ENCODE measurements at places on chromosomes 4 and X. TPM values are rescaled to one million over a fixed set of nuclear protein-coding genes. Genes with fewer than 3 reads are reported as not detected.

DNA sequence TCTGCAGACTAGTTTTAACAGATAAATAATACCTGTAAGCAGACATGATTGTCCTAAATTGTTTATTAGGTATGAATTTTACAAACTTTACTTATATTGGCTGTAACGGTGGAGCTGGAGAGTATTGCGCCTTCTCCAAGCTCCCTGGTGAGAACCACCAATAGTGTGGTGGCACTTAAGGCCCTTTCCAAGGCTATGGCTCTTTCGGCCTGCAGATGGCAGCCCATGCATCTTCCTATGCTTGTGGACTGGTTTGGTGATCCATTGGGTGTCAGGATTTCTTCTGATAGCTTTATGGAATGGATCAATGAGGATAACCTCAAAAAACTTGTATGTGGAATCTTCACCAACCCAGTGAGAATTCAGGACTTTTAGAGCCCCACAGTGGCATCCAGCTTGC, 7.8 kb downstream of the LARP1B start:
- peak; percentile 27 for DNase-seq

GRCh38 chr4:1235381-1236102, 13.4 kb downstream of the CTBP1 start:
- no peak for DNase-seq

GRCh38 chrX:129981200-129981553, 1.3 kb upstream of the BCORL1 start:
- no peak for DNase-seq

DNA sequence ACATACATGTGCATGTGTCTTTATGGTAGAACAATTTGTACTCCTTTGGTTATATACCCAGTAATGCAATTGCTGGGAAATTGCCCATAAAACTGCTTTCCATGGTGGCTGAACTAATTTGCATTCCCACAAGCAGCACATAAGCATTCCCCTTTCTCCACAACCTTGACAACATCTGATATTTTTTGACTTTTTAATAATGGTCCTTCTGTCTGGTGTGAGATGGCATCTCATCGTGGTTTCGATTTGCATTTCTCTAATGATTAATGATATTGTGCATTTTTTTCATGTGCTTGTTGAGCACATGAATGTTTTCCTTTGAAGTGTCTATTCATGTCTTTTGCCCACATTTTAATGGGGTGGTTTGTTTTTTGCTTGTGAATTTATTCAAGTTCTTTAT, 166.0 kb downstream of the TMEM47 start:
- no peak for DNase-seq

- no peak for DNase-seq
These were observed 1.2 kb downstream of the PRMT9 start for GRCh38 chr4:147682755-147683154.

GRCh38 chr4:8198206-8198905, 734 bp upstream of the SH3TC1 start:
- DNase-seq = peak; percentile 78

DNA sequence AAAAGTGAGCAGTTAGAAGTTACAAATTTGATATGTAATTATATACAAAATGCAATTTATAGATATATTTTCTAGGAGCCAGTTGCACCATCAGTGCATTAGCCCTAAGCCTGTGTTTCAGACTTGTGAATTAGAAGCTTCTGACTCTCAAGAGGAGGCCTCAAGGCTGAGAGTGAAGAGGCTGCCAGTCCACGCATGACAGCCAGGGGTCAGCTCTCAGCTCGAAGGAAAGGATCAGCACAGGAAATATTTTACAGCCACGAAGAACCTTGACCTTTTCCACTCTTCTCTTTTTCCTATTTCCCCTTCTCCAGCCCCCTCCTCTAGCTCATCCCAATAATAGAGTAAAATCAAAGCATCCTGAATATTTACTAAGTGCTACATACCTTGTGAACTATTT, 642.4 kb downstream of the TRIML1 start:
- no peak for DNase-seq

- peak; percentile 74 for DNase-seq
These were observed 850.1 kb downstream of the TRIML1 start for GRCh38 chr4:188989371-188989770.

DNA sequence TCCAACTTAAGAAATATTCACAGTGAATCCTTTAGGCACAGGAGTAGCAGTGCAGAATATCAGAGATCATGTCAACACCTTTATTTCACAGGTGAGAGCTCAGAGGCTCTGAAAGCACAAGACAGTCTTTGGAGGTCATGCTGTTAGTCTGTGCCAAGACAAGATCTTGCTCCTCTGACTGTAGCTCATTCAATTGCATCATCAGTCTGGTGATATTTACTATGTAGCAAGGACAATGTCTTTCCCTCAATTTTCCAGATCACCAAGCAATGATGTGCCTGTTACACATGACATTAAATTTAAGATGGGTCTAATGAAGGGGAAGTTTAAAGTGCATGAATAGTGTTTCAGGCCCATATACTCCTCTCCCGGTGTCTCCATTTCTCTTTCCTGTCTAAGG, 277.5 kb downstream of the IL15 start:
- no peak for DNase-seq

DNA sequence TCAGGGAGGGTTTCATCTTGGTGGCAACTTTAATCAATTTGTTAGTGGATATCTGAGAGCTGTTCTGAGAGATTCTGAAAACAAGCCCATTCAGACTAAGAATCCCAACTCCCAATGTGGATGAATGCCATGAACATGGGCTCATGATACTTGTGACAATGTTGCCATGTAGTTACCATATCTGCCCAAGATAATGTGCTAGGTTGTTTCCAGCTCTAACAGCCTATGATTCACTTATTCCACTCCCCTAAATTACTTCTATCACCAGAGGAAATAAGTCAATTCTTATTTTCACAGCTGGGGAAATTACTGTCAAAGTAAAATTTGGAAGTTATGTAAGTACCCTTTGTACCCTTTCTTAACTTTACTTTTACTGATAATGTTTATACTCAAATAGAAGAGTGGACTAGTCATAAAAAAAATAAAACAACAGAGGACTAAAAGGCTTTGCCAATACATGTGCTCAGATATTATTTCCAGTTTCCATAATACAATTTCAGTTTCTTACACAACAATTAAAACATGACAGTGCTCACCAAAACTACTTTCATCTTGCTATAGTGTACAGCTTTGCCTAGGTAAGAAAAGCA, 1101.7 kb upstream of the INTU start:
- DNase-seq = no peak

DNA sequence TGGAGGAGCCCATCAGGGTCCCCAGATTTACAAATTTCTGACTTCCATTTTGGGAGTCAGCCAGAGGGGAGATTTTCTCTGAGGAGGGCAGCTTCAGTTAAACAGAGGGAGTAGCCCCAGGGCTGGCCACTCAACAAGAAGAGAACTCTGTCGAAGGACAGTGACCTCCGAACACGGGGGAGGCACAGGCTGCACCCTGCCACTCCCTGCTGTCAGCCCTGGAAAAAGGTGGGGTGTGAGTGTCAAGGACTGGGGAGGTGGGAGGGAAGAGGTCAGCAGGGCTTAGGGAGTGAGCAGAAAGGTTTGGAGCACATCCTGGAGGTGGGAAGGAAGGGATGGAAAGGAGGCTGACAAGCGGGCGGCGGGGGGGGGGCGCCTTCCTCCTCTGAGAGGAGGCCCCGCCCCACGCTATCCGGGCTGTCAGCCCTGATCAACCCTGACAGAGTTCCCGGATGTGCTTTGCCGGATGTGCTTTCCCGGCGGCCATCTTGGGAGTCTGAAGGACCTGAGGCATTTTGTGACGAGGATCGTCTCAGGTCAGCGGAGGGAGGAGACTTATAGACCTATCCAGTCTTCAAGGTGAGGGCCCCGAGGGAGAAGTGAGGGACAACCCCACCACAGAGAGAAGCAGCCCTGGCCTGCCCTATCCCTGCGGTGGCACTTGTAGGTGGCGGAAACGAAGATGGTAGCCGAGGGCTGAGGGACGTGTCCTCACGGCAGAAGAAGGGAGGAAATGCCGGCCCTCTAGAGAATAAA, at the start of gene MAGEC1:
Gene MAGEC1 (plus strand): TSS at position 495 of the 756 bp plus-strand sequence. CDS start 1,179 bp downstream, outside the sequence.
- DNase-seq = no peak

DNA sequence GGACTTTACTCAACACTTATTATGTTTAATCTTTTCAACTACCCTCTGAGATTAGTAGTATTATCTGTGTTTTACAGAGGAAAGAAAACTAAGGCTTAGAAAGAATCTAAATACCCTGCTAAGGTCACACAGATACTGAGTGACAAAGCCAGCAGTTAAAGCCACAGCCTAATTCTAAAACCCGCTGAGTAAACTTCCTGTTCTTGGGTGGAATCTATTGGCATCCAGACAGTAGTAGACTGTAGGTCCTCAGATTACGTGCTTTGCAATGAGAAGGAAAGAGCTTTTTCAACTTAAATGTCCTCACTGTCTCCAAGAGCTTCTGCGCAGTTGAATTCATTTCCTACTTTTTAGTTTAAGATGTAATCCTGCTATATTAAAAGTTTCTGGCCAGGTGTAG, 126.0 kb downstream of the TENM3 start:
- no peak for DNase-seq

DNA sequence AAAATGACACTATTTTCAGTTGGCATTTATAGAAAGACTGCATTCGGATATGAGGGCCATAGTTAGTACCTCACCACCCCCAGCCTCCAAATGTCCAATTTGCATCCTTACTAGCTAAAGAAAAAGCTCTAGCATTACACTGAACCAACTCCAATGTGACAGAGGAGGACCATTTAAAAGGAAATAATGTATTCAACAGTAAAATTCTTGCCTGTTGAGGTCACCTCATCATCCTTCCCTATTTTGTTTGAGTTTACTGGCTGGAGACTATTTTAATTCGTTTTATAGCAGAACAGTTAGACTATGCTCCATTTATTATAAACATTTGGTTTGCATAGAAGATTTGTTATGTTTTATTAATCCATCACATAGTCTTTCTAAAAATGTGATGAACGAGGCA, 88.2 kb upstream of the PPARGC1A start:
- DNase-seq = no peak

DNA sequence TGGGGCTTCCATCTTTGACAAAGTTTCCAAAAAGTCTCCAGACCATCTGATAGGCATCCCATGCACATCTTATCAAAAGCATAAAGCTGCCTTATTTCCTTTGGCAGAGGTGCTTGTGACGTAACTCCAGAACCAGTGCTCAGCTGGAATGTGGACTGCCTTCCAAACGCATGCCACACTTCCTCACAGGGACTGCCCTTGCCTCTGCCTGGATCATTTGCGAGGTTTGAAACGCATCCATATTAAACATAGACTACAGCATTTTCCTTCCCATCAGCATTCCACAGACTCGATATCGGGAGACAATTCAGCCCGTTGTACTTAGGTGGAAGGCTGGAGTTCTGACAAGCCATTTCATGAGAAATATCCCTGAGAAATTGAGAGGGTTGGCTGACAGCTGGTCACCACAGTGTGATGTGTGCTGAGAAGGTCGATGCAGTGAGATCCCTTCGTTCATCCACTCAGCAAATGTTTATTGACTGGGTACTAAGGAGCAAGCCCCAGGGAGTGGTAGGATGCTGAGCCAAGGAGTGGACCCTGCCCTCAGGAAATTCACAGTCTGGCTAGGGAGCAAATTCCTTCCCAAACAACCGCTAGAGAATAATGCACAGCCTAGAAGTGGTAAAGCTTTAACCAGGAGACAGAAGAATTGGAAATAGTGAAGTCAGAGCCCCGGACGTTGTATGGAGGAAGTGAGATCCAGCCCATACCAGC, 376.0 kb downstream of the BCOR start:
- no peak for DNase-seq

DNA sequence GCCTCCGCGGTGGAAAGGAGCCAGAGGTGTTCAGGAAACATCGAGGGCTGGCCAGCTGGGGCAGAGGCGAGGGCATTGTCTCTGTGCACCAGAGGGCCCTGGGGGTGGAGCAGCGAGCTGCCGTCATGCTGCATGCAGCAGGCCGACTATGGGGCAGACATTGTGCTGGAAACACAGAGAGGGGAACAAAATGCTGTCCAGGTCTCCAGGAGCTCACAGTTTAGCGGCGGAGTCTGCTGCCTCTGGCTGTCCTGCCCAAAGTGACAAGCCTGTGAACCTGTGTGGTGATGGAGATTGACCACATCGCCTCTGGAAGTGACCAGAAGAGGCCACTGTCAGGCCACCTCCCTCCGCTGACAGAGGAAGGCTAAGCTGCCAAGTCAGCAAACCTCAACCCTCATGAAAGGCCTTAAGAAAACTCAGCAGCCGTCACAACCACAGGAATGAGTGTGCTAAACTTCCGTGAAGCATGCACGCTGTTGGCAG, 20.1 kb upstream of the SASH3 start:
- DNase-seq = peak; percentile 69

DNA sequence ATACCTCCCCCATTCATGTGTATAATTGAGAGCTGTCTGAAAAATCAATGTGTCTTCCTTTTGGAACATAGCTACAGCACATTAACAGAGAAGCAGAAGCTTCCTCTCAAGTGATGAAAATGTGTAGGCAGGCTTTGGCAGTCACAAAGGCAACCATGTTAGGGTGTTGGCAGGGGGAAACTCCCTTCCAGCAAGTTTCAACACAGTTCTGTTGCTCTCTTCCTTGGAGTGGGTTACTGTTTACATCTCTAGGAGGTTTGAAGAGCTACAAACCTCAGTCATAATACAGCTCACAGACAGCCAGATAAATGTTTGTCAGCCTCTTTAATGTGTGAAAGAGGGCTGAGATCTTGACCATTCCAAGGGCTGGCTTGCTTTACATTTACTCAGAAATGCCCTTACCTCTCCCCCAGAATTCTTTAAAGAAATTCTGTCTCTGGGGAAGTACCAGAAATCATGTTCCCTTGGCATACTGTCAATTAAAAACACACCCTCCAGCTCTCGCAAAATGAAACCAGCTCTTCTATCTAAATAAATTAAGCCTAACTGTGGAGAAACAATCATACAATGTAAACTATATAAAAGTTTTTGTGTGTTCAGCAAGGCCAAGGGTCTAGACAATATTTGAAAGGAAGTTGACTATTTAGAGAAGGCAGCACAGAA, 18.9 kb downstream of the ZBTB33 start:
- DNase-seq = peak; percentile 71

GRCh38 chr4:54746218-54746617, 88.5 kb downstream of the KIT start:
- DNase-seq = peak; percentile 47

GRCh38 chr4:82017680-82018079, 356.1 kb downstream of the HNRNPD start:
- peak; percentile 39 for DNase-seq

GRCh38 chrX:18927558-18927957, 56.4 kb downstream of the PHKA2 start:
- DNase-seq = no peak

- DNase-seq = no peak
These were observed 17.2 kb upstream of the PDHA1 start for GRCh38 chrX:19326567-19326966.

- DNase-seq = no peak
These were observed 95.6 kb downstream of the AFAP1 start for GRCh38 chr4:7843831-7844593.

GRCh38 chr4:177222781-177223180, 86.9 kb upstream of the NEIL3 start:
- DNase-seq = no peak

LRRC66 gene
- total RNA-seq = 0.50 TPM

ACOT9 gene
- 57.8 TPM for total RNA-seq

NIPAL1 gene
- 16.4 TPM for total RNA-seq

MAGEA2 gene
- total RNA-seq = not detected

RTL5 gene
- total RNA-seq = 1.8 TPM

ZFP42 gene
- not detected for total RNA-seq

SERPINA7 gene
- not detected for total RNA-seq

PABPC1L2B gene
- not detected for total RNA-seq

EGF gene
- 4.7 TPM for total RNA-seq

EDNRA gene
- 35.4 TPM for total RNA-seq

DDX60 gene
- total RNA-seq = 5.5 TPM

DKK2 gene
- 0.17 TPM for total RNA-seq

ATP2B3 gene
- not detected for total RNA-seq

Data from mammary epithelial cell (primary cell).